ENCODE measurements at places on chromosomes 1 and 21.

DNA sequence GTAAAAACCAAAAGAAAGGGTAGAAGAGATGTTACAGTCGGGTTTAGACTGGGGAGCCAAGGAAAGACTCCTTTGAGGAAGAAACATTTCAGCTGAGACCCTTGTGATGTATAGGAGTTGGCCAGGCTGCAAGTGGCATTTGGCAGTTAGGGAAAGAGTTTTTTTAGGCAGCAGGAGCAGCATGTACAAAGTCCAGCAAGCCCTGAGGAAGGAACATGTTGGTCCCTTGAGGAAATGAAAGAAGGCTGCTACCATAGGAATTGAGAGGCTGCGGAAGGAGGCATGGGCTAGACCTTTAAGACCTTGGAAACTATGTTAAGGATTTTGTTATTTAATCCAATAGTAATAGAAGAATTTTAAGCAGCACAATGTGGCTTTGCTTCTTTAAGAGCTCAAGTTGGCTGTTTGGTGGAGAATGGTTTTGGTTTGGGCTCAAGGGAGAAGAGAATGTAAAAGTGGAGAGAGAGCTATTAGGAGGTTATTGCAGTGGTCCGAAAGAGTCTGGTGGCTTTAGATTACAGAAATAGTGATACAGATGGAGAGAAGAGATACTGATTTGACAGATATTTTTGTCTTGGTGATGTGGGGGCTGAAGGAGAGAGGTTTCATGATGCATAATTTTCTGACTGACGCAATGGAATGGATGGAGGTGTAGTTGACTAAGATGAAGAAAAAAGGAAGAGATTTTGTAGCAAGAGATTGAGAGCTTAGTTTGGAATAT lies 26.6 kb downstream of the SMAP2 start:
- DNase-seq: no peak

DNA sequence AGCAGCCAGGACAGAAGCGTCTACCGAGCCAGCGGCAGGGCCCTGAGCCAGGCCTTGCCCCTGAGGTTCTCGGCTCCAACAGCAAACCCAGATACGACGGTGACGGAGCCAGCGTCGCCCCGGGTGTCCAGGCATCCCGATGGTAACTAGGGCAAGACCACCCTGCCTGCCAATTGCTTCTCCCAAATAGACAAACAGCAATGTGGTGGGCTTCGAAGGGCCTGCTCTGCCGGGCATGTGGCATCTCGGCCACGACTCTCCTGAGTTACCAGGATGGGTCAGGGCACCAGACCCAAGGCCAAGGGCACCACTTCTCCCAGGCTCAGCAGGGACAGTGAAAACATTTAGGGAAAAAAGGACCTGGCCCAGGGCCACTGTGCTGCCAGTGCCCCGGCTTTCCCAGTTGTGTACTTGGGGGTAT lies 3.2 kb upstream of the ACTRT2 start:
- DNase-seq: no peak

DNA sequence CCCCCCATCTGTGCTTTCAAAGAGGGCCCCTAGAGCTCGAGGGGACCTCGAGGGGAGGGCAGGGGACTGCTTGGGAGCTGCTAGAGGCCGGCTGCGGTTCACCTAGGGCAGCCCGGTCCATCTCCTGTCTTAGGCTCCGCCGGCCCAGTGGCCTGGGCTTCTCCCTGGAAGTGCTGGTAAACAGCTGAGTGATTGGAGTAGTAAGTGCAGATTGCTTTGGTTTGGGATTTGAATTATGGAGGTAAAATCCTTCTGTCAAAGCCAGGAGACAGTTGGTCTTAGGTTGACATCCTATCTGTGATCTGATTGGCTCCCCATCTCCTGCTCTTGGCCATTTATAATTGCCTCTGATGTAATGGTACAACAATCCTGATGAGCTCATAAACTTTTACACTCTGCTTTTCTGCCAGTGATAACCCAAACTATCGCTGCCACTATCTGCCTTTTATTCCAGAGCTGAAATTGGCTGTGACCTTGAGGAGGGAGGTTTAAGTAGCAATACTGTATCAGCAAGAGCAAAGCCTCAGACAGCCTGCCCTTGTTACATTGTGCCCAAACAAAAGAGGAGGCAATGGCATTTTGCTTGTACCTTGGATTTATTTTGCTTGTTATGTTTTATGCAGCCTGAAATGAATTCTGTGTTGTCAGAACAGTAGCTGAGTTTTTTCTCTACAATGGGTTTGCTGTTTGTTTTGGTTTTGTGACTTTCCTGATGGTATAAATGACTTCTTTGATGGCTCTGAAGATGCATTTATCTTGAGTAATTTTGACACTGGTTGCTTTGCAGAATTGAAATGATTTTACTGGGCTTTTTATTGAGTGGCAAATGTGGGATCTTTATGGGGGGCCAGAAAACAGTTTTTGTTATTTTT lies 2.4 kb downstream of the ARID1A start:
- no peak for DNase-seq

DNA sequence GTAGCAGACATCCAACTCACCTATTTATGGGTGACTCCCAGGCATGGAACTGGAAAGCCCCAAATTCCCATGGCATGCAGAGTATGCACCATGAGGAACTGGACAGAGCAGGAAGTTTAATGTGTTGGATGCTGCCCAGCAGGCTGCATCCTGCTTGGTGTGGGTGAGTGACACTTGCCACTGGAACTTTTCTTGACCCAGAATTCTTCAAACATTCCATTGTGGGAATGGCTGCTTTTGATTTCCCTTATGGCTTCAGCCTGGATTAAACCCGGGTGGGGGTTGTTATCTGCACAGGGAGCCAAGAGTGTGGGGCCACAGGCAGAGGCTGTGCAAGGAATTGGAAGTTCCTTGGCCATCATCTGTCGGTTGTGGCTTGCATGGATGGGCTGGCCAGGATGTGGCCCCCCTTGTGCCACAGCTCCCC lies 26.9 kb upstream of the BACE2 start:
- no peak for DNase-seq

DNA sequence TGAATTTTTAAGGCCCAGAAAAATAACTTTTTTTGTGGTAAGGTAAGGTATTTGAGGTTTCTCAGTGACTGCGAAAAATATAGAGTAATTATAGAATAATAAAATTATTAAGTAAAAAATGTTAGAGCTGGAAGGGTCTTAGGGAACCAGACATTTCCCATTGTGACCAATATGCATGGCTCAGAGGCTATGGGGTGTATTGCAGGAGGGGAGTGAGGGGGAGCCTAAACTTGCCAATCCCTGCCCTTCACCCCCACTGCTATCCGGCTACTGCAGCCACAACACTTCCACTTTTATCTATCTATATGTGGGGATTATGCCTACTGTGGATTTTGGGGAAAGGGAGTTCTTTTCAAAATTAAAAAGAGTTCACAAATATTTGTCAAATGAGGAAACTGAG lies 7.6 kb upstream of the GADD45A start:
- DNase-seq: no peak

DNA sequence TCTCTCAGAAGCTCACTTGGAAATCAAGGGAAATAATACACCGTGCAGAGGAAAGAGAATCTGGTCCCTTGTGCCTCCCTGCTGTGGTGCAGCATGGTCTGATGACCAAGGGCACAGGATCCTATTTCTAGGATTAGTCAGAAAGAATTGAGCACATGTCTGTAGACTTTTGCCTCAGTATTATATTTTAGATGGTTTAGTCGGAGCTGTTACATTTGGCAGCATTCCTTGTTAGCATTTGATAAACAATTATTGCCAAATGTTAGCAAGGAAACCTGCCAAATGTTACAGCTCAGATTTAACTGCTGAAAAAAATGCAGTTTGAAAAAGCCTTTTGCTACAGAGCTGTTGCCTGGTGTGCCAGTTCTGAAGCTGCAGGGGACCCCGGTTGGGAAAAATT lies 183.5 kb upstream of the DPYD start:
- no peak for DNase-seq

- no peak for DNase-seq
Measured at GRCh38 chr21:37710546-37711285, 205.5 kb downstream of the KCNJ6 start.

DNA sequence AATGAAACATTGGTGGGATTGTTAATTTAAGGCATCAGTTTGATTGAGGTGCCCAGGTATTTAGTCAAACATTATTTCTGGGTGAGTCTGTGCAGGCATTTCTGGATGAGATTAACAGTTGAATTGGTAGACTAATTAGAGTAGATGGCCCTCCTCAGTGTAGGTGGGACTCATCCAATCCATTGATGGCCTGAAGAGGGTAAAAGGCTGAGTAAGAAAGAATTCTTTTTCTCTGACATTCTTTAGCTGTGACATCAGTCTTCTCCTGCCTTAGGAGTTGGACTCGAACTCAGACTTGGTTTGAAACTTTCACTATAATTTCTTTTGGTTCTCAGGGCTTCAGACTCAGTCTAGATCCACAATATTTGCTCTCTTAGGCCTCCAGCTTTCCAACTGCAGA lies 59.6 kb upstream of the ADAMTS5 start:
- DNase-seq: no peak

- no peak for DNase-seq
Measured at GRCh38 chr1:212037900-212038299, 2.4 kb downstream of the DTL start.

GRCh38 chr1:94143173-94143808 lies 22.3 kb upstream of the ABCA4 start:
- no peak for DNase-seq

DNA sequence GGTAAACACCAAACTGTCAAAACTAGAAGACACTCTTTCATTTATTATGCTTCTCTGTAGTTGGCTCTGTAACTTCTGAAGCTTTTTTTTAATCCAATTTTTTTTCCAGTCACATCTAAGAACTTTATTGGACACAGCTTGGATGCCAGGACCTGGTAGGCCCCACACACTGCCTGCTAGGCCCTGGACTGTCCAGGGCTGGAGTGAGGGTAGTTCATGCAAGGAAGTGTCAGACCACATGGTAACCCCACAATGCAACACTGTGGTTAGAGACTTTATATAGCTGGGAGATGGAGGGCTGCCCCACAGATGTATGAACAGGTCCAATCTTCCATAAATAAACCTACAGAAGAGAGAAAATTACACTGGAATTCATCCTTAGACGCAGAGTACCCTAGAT lies 7.1 kb downstream of the SLC2A1 start:
- no peak for DNase-seq

- DNase-seq: no peak
Measured at GRCh38 chr1:210455840-210456603, 127.3 kb downstream of the HHAT start.

- DNase-seq: no peak
Measured at GRCh38 chr1:153437236-153437635, 20.9 kb downstream of the S100A7A start.

DNA sequence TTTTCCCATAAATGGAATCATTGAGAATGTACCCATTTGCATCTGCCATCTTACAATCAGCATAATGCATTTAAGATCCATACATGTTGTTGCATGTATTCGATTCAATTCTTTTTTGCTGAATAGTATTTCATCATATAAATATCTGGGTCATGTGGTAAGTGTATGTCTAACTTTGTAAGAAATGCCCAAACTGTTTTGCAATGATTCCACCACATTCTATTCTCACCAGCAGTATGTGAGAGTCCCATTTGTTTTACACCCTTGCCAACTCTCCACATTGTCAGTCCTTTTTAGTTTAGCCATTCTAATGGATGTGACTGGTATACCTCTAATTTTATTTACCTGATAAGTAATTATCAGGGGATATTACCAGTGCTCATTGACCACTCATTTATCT lies 115.8 kb upstream of the PBX1 start:
- DNase-seq: no peak

DNA sequence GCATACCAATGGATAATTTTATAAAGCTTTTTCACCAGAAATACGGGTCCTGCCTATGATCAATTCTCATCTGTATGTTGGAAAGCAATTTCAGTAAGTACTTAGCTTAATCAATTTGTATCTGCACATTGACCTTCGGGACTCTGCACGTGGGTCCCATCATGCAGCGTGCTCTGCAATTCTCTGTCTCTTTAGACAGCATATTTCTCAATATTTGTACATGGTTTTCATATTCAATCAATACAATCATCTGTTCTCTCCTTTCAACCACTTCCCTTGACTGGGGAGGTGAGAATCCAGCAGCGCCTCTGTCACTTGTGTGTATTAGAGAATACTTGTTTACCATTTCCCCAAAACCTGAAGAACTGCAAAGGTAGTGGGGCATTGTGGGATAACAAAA lies 220.5 kb downstream of the TNR start:
- no peak for DNase-seq

DNA sequence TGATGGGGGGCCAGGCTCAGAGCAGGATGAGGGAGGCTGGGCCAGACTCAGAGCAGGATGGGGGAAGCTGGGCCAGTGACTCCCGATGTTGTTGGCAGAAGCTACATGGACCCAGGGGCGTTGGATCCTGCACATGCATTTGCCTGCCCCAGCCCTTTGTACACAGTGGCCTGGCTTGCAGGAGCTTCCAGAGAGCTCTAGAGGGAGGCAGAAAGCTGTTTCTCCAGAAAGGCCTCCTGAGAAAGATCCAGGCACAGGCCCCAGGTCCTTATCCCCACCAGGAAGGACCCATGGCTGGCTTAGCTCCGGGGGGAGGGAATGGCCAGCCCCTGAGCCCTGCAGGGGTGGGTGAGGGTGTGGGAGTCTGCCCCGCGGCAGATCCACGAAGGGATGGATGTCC lies 106.6 kb upstream of the ACTRT2 start:
- no peak for DNase-seq

DNA sequence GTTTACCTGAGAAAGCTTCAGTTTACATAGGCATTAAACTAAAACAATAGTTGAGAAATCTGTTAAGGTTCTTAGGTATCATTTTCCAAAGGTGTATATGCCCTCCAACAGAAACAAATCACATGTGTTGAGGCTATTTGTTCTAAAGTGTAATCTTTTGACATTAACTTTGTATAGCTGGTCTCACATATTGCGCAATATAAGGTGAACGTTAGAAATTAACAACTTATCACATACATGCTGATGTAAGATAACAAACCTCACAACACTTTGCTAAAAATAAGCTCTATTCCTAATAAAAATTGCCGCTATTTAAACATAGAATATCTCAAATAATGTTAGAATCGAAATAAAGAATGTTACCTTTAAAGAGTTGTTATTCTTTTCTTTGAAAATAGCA lies 340.6 kb downstream of the SRGAP2C start:
- DNase-seq: no peak

DNA sequence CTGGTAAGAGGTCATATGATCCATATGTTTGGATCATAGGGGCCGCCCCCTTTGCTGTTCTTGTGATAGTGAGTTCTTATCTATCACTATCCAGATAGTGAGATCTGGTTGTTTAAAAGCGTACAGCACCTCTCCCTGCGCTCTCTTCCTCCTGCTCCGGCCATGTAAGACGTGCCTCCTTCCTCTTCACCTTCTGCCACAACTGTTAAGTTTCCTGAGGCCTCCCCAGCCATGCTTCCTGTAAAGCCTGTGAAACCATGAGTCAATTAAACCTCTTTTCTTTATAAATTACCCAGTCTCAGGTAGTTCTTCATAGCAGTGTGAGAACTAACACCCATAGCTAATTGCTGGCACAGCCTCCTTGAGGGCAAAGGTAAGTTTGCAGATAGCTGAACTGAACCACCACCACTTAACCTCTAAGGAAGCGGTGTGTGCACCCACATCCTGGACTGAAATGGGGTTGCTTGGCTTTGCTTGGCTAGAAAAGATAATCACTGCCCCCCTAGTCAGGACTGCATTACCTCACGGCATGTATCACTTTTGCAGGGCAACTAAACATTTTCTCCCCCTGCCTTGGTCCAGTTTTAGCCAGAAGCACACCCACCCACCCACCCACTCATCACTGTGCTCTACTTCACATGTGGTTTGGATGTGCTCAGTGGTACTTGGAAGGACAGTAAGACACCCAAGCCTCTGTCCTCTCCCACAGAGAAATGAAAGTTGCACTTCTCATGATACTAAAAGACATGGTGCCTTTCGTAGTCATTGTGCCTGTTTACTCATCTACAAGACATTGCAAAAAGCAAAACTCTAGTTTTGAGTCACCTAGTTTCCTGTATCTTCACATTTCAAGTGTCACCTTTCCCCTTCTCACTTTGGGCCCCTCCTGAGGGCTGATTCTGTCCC lies 23.1 kb upstream of the PTAFR start:
- peak; percentile 13 for DNase-seq
